GM23338 (cell line): ENCODE measurements at places on chromosomes 2 and 18. TPM values are rescaled to one million over a fixed set of nuclear protein-coding genes. Genes with fewer than 3 reads are reported as not detected.
A peak's percentile ranks its signal among the peaks of the same experiment; 100 is the strongest.

- no peak for DNase-seq
Observed at GRCh38 chr2:236086403-236086970, 81.7 kb downstream of the GBX2 start.

The C1QL2 gene
- total RNA-seq = 0.69 and 1.2 TPM in 2 replicates

GRCh38 chr2:164705412-164706167 is 84.3 kb upstream of the GRB14 start:
- DNase-seq = no peak

- DNase-seq = no peak
Observed at GRCh38 chr2:200482194-200482593, 27.7 kb downstream of the KCTD18 start.

DNA sequence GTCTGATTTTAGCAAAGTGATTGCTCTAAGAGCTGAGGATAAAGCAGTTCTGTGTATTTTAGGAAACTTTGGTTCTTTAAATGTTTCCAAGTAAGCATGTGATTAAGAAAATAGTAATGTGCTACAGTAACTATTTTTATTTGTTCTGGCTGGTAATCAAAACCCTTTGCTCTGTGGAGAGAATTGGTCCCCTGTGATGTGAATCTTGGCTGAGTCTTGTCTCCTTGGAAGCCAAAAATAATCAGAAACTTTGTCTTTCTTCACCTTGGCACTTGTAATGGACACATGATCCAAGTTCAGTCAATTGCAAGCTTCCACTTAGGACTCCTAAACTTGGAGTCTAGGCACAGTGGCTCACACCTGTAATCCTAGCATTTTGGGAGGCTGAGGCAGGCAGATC is 422.7 kb upstream of the CDH20 start:
- no peak for DNase-seq

- DNase-seq = no peak
Observed at GRCh38 chr18:62612289-62612645, 89.4 kb downstream of the ZCCHC2 start.

DNA sequence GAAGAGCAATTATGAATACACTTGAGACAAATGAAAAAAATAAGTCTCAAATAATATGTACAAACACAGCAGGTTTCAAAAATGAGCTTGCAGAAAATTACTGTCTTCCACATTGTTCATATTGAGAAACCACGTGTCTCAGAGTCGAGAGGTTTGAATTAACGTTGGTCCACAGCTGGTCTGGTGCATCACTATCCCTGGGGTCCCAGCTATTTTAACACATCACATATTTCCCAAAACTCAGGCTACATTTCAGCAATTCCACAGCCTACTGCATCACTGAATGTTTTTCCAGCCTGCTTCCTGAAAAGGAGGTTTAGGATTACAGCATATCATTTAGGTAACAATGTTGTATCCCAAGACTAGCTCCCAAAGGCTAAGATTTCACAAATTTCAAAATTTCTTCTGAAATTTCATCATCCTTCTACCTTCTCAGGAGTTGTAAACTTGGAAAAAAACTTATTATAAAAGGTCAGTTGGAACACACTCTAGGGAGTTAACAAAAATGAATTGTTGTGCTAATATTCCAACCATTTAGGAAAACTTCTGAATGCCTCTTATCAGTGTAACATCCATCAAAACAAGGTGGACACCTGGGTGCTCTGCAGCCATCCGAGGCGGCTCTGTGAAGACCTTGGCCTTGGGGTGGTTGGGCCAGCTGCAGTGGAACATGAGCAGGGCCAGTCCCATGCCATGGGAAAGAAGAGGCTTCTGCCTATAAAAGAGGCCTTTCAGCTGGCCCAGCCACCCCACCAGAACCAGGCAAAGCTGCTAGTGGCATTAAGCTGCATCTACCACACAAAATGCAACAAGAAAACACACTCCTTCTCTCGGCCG is 198.1 kb upstream of the RBBP8 start:
- DNase-seq = no peak

The HJURP gene
- 49.2 and 54.8 TPM in 2 replicates for total RNA-seq

GRCh38 chr2:100959225-100959880 is 42.7 kb upstream of the RPL31 start:
- DNase-seq = no peak

- no peak for DNase-seq
Observed at GRCh38 chr2:149612122-149612521, 24.5 kb upstream of the MMADHC start.

DNA sequence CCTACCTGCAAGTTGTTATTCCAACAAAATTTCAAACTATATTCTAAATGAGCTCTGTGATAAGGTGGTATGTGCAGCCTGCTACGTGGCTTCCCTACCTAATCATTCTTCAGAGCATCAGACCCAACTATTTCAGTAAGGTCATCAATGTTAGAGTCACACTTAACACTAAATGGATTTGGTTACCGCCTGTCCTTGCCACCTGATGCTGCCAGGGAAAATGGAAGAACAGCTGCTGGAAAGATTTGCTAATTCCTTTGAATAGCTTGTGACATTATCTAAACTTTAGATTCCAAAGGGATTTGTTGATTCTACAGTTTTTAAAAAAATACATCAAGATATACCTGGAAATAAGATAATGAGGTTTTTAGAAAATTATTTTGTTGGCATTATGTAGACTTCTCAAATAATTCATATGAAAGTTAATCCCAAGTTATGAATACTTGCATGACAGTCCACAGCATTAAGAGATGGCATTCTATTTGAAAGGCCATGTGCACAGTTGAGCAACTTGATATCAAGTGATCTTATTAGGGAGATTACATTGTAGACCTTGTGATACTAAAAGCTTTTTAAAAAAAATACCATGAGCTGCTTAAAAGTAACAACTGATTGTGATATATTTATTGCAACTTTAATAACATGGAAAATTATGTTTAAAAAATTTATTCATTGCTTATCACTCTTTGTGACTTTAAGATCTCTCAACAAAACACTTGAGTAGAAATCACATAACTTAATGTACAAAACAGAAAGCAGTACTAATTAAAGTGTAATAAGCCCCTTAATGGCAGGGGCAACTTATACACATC is 98.3 kb upstream of the UGP2 start:
- no peak for DNase-seq

The DSG1 gene
- 0.04 TPM in 1 of 2 replicates, not detected in the other for total RNA-seq

DNA sequence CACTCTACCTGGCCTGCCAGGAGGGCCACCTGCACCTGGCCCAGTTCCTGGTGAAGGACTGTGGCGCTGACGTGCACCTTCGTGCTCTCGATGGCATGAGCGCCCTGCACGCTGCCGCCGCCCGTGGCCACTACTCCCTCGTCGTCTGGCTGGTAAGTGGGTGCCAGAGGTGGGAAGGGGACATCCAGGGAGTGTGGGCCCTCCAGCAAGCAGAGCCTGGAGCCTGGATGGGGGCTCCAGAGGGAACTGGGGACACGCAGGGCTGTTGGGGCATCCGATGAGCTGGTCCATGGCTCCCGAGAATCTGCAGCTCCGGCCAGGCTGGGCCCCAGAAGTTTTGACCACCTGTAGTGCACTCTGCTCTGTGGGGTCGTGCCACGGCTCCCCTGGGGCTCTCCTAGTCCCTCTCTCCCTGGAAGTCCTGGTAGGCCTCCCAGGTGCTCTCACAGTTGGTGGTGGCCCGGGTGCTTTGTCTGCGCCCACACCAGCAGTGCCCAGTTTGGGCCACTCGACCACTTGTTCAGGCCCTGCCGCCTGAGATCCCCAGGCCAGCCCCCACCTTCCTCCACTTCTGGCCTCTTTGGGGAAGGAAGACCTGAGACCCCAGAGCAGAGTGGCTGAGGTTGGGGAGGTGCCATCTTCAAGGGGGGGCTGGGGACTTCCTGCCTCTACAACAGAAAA is 4.7 kb downstream of the ESPNL start:
- DNase-seq = no peak

GRCh38 chr18:255171-255570 is 12.7 kb downstream of the THOC1 start:
- DNase-seq = no peak

- no peak for DNase-seq
Observed at GRCh38 chr2:208929139-208929864, 494.5 kb upstream of the MAP2 start.

DNA sequence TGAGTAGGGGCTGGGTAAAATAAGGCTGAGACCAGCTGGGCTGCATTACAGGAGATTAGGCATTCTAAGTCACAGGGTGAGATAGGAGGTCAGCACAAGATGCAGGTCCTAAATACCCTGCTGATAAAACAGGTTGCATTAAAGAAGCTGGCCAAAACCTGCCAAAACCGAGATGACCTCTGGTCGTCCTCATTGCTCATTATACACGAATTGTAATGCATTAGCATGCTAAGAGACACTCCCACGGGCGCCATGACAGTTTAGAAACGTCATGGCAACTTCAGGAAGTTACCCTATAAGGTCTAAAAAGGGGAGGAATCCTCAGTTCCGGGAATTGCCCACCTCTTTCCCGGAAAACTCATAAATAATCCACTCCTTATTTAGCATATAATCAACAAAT is 132.2 kb downstream of the ARL4C start:
- no peak for DNase-seq

The ELMOD3 gene
- total RNA-seq = 7.1 and 8.9 TPM in 2 replicates

DNA sequence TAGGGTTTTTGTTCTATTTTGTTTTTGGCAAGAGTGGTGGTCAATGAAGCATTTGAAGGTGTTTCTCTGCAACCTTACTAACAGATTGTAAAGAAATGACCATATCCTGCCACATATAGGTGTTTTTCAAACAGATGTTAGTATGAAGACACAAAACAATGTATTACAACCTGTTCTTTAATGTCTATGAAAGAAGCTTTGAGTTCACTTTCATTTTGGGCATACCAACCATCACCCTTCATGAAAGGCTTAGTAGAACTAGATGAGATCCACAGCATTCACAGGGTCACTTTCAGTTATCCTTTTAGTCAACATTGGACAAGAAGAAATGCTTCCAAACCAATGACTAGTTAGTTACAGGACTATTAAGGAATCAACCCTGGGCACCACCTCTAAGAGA is 95.1 kb downstream of the EHBP1 start:
- DNase-seq = no peak

The MFF gene
- 107 and 112 TPM in 2 replicates for total RNA-seq

The CDK15 gene
- not detected in 2 replicates for total RNA-seq

DNA sequence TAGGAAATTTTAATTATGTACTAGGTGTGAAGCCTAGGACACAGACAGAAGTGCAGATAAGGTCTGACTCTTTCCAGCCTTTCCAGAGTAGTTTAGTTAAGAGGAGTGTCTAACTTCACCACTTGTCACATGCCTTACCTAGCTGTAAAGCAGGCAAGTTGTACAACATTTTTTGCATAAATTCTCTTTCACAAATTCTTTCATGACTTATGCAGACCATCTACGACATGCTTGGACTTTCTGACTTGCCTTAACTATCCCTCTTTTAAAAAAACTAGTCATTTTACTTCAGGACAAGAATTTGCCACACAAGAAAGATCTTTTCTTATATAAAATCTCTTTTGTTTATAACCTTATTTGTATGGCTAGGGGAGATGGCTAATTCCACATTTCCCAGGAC is 1273.6 kb upstream of the SLC39A10 start:
- peak; percentile 49 for DNase-seq

- peak; percentile 11 for DNase-seq
Observed at GRCh38 chr2:108535357-108535631, 1.0 kb downstream of the LIMS1 start.

GRCh38 chr2:203719456-203720410 is 13.3 kb downstream of the CD28 start:
- DNase-seq = no peak

The LHCGR gene
- 0.12 and 0.45 TPM in 2 replicates for total RNA-seq

The TRIM43 gene
- total RNA-seq = 0.23 and 0.59 TPM in 2 replicates
